Mesothelial cell of epicardium (in vitro differentiated cells): ENCODE measurements at places on chromosomes 2 and 18. TPM values are rescaled to one million over a fixed set of nuclear protein-coding genes. Genes with fewer than 3 reads are reported as not detected.
A peak's percentile ranks its signal among the peaks of the same experiment; 100 is the strongest.

The SATB2 gene
- total RNA-seq, result 3.4 to 4.0 TPM (median 3.8 TPM) in 3 replicates

GRCh38 chr2:46246790-46247189 is 50.4 kb upstream of the EPAS1 start:
- no peaks in the 10 kb centered on the region for H3K36me3 ChIP-seq
- H3K4me1 ChIP-seq, result peaks cover 5% of the 10 kb centered on the region
- no peak overlapping the region for H3K4me3 ChIP-seq
- H3K27me3 ChIP-seq, result no peaks in the 10 kb centered on the region
- no peak overlapping the region for H3K27ac ChIP-seq
- DNase-seq, result no peak

The HOXD10 gene
- 3.2 to 4.1 TPM (median 3.9 TPM) in 3 replicates for total RNA-seq

DNA sequence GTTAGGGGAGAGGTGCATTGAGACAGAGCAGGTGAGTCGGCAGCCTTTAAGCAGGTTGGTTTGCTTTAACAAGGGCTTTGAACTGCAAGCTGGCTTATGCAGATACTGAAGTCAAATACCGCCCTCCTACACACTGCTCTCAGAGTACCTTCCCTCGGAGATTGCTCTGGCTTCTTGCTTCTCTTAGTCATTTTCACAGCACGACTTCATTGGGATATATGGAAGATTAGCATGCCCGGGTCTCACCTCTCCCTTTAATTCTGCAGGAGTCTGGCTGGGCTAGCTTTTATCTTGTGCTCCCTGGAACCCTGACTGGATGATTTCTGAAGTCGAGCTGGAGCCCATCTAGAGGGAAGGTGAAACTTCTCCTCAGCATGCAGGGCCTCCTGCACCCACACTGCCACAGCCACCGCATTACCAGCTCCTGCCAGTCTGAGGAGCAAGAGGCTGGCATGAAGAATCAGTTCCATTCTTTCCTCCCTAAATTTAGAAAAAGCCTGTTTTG is 395.5 kb upstream of the HNRNPA3 start:
- no peak overlapping the region for H3K27ac ChIP-seq
- no peak for DNase-seq
- peaks cover 39% of the 10 kb centered on the region for H3K4me1 ChIP-seq
- no peak overlapping the region for H3K4me3 ChIP-seq

The MAP3K20 gene
- total RNA-seq, result 33.7 to 37.1 TPM (median 34.1 TPM) in 3 replicates

DNA sequence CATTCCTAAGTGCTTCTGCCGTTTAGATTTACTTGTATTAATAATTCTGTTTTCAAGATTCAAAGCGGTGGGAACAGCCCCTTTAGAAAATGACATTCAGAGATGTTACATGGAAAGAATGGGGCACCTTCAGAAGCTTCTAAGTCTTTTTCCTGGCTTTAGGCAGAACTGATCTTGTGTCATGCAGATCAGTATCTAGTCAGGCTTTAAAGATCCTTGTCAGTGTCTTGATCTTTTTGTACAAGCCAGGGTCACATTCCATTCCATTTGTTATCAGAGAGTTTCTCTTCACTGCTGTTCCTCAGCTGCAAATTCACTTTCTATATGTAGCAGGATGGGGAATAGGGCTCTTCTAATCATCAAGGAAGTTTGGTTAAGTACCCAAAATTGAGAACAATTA is 275.3 kb downstream of the DCC start:
- DNase-seq, result no peak
- H3K27me3 ChIP-seq, result peaks cover 2% of the 10 kb centered on the region
- no peak overlapping the region for H3K4me3 ChIP-seq

- peaks cover 53% of the 10 kb centered on the region for H3K4me1 ChIP-seq
- H3K36me3 ChIP-seq, result no peaks in the 10 kb centered on the region
- no peak overlapping the region for H3K4me3 ChIP-seq
- no peak for DNase-seq
Observed at GRCh38 chr2:70128005-70128404, 40.7 kb downstream of the PCBP1 start.

GRCh38 chr18:37225279-37225678 is 340.3 kb downstream of the CELF4 start:
- H3K4me1 ChIP-seq, result no peaks in the 10 kb centered on the region
- no peak overlapping the region for H3K27ac ChIP-seq
- no peak for DNase-seq
- H3K27me3 ChIP-seq, result no peaks in the 10 kb centered on the region
- no peak overlapping the region for H3K4me3 ChIP-seq
- H3K36me3 ChIP-seq, result peaks cover 4% of the 10 kb centered on the region

DNA sequence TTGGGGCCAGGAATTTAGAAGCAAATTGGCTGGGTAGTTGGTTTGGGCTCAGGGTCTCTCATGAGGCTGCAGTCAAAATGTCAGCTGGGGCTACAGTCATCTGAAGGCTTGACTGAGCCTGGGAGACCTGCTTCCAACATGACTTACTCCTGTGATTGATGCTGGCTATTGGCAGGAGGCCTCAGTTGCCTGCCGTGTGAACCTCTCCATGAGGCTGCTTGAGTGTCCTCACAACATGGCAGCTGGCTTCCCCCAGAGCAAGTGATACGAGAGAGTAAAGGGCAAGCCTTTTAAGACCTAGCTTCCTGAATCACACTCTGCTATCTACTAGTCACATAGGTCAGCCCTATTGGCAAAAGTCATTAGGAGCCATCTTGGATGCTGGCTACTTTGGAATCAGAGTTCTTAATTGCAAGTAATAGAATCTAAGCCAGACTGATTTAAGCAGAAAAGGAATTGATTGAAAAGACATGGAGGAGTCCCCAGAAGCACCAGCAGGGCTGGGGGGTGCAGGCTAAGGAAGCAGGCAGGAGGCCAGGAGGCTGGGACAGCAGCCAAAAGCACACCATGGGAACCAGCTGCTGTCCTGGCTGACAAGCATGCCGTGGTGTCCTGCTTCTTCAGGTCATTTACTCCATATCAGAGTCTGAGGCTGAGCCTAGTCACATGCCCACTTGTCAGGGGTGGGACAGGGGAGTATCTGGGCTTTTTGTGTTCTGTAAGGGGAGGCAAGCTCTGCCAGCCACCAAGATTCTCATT is 7.8 kb upstream of the GIGYF2 start:
- no peak for DNase-seq
- no peak overlapping the region for H3K4me3 ChIP-seq
- H3K4me1 ChIP-seq, result peaks cover 7% of the 10 kb centered on the region
- H3K27me3 ChIP-seq, result no peaks in the 10 kb centered on the region

The ZNF804A gene
- 2.7 to 2.8 TPM (median 2.7 TPM) in 3 replicates for total RNA-seq

The POMC gene
- 0.29 TPM in 1 of 3 replicates, not detected in the others for total RNA-seq

GRCh38 chr2:233098618-233099017 is 38.5 kb downstream of the INPP5D start:
- H3K4me1 ChIP-seq, result no peaks in the 10 kb centered on the region
- no peaks in the 10 kb centered on the region for H3K36me3 ChIP-seq
- H3K27me3 ChIP-seq, result peaks cover 15% of the 10 kb centered on the region

- H3K27me3 ChIP-seq, result peaks cover 7% of the 10 kb centered on the region
- peaks cover 12% of the 10 kb centered on the region for H3K36me3 ChIP-seq
- H3K27ac ChIP-seq, result peak overlapping the region; percentile 96
Observed at GRCh38 chr2:240024766-240025165, 376 bp downstream of the NDUFA10 start.

DNA sequence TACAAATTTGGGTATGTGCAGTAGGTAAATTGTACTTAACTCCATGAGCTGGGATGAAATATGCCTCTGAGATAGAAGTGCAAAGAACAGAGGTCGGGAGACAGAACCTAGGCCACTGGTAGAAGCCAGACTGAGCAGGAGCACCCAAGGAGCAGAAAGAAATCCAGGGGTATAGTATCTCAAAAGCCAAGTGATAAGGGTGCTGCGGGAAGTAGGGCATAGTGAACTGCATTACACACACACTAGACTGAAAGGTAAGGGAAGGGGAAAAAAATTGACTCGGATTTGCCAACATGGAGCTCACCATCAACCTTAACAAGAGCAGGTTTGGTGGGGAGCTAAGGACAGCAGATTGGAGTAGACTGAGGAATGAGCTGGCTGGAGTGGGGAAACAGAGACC is 89.3 kb upstream of the TMEM247 start:
- H3K27ac ChIP-seq, result no peak overlapping the region
- H3K4me3 ChIP-seq, result no peak overlapping the region
- no peak for DNase-seq
- H3K4me1 ChIP-seq, result no peaks in the 10 kb centered on the region
- H3K36me3 ChIP-seq, result no peaks in the 10 kb centered on the region
- H3K27me3 ChIP-seq, result peaks cover 1% of the 10 kb centered on the region

The ATP6V1C2 gene
- total RNA-seq, result 0.09 to 0.27 TPM (median 0.27 TPM) in 3 replicates

GRCh38 chr2:43131051-43131889 is 95.1 kb downstream of the ZFP36L2 start:
- H3K36me3 ChIP-seq, result no peaks in the 10 kb centered on the region
- H3K4me1 ChIP-seq, result peaks cover 37% of the 10 kb centered on the region
- H3K27ac ChIP-seq, result no peak overlapping the region
- no peak for DNase-seq
